EL (cell line): ENCODE measurements at places on chromosomes 3 and 15.

DNA sequence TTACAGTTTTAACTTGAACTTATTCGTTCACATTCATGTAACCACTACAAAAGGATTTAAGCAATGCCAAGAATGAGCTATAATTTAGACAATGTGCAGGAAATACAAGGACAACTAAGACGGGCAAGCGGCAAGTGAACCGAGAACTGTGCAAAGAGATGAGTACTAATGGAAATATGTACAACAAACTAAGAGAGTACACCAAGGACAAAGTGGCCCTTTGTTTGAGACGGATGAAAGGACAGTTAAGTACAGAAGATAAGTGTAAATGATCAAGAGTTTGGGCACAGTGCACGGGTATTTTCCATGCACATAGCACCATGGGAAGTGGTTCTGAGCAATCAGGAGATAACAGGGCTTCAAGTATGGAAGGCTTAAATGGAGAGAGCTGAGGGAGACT is 281.7 kb downstream of the ROBO2 start:
- no peak for DNase-seq

DNA sequence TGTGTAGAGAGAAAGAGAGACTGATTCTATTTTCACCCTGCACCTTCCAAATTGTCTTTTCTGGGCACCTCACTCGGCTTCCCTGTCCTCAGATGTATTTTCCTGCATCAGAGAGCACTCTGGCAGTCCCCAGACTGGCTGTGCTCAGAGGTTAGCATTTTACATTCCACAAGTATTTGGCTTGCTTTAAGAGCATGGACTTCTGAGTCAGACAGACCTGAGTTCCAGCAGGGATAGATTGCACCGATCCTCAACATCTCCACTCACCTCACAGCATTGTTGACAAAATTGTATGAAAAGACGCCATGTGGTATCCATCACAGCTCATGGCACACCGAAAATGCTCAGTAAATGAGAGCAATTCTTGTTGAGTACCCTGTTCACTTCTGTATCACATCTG is 45.6 kb downstream of the SST start:
- DNase-seq = peak; percentile 3

DNA sequence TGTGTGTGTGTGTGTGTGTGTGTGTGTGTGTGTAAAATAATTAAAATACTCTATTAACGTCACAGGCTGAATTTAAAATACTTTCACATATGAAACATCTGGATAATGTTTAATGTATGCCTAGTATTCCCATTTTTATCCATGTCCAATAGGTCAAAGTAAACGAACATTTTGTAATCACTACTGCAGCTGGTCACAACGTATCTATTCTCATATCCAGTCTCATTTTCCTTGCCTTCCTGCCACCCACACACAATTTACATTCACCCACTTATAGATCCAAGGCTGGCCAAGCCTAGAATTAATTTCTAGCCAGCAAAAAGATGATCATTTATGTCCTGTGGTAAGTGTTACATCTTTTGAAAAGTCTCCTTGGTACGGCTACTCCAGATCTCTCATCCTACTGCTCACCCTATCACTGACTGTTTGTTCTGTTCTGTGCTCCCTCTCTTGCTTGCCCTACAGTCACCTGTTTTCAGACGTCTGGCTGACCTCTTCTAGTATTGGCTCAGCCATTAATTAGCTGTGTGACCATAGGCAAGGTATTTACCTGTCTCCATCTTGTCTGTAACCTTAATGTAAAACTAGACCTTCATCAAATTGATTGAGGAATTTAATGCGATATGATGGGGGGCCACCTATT is 17.6 kb downstream of the SERPINI2 start:
- DNase-seq = no peak

DNA sequence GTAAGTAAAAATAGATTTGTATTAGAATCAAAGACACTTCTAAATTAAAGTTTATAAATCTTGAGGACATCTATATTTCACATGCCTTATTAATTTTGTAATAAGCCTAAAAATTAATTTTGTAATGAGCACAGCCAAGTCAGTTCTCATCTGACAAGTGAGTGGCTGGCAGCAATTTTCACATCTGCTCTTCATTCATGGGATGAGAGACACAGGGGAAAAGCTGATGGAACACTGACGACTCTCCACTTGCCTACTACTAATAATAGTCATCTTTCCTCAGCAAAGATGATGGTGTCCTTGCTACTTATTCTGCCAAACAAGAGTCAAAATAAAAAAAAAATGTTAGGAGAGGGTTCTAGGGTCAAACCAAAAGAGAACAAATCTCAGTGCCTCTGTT is 14.4 kb upstream of the CMSS1 start:
- no peak for DNase-seq

- no peak for DNase-seq
These were observed 423.5 kb downstream of the TUSC7 start for GRCh38 chr3:117133066-117133465.

DNA sequence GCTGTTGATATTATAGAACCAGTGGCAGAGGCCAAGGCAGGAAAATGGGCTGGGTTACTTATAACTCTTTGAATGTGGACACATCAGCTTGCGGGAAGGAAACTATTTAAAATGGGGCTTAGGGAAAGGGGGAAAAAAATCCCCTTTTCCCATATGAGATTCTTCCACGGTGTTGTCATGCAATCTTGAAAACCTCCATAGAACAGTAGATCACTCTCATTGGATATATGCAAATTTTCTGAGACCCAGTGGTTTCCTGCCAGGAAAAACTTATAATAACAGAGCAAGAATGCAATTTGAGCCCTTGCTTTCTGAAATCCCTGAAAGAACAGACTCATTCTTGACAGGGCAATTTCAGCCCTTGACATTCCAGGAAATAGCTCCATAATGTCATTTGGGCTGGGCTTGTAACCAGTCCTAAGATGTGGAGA is 31.1 kb downstream of the TMEM212 start:
- DNase-seq = peak; percentile 98

DNA sequence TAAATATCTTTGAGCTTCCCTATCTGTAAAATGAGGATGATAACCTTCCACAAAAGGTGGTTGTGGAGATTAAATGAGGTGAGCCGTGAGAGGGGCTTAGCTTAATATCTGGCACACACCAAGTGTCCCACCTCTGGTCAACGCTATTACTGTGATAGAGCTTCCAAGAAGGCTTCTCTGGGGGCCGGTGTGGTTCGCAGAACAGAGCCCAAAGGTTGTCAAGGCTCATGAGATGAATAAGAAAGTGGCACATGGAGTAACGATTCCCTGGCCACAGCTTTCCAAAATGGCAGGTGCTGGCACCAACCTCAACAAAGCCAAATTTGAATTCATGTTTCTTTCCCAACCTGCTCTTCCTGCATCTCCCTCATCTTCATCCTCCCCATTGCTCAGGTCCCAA is 10.4 kb downstream of the KY start:
- DNase-seq = no peak

DNA sequence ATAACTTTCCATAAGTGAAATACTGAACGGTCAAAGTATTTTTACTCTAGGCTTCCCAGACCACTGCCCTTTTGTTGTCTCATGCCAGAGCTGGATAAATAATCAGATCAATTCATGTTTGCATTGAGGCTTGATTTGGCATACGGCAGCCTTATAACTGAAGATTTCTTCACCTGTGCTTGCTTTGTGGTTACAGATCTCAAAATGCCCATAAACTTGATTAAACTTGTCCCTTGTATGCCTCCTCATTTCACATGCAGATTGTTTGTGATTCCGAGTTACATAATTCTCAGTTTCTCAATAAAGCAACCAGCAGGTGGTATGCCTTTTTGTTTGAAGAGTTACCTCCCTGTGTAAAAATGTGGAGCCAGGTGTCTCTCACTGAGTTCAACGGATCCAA is 211.4 kb upstream of the LRIG1 start:
- no peak for DNase-seq

DNA sequence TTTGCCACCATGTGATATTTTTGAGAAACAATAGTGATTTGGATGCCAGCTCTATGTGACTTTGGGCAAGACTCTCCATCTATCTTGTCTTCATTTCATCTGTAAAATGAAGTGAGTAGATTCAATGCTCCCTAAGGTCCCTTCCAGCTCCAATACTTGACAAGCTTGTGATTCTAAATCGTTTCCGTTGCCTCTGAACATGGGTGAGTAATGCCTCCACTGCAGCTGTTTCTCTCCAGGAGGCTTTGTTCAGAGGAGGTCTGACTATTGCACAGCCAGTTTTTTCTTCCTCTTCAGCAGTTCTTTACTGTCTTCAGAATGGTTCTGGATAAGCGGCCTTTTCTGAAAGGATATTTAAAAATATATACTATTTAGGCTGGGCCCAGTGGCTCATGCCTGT is 14.8 kb upstream of the TMOD3 start:
- no peak for DNase-seq

GRCh38 chr3:24829011-24829581 is 334.4 kb upstream of the THRB start:
- DNase-seq = peak; percentile 4
